ENCODE measurements at places on chromosomes 6 and 20.

DNA sequence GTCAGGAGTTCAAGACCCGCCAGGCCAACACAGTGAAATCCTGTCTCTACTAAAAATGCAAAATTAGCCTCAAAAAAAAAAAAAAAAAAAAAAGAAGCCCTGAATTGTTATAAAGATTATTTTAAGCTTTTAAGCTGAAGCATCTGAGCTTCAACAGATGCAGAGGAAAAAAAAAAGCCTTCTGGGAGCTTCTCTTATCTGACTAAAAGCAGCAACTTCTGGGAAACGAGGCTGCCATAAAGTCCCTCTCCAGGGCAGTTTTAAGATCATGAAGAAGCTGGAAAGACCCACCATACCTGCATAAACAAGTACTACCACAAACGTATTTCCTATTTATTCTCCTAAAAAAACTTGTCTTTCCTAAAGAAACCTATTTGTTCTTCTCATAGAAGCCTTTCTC lies 3.6 kb downstream of the SERINC3 start:
- no peak for DNase-seq

GRCh38 chr20:32052778-32053362 lies 828 bp downstream of the HCK start:
- DNase-seq = peak; percentile 93

DNA sequence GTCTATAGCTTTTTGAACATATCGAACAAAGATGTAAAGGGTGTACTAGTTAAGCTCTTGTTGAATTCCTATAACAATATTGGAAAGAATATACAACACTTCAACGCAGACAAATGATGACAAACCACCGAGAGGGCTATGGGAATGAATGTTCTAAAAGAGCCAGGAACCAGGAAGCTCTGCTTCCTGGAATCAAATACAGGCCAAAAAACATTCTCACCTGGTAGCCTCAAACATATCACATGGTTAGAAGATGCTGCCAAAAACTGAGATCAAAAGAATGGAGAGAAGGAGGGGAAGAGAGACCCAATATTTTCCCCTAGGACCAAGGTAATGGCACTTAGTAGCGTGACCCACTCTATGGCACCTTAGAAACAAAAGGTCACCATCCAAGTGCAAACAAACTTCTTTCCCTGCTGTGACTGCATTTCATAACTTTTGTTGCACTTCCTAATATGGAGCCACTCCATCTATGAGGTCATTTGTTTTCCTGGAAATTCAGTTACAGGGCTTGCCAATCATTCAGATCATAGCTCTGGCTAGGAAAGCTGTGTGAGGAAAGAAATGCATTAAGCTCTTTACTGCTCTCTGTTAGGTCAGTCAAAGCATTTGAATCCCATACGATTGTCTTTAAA lies 199.2 kb upstream of the NT5E start:
- no peak for DNase-seq

DNA sequence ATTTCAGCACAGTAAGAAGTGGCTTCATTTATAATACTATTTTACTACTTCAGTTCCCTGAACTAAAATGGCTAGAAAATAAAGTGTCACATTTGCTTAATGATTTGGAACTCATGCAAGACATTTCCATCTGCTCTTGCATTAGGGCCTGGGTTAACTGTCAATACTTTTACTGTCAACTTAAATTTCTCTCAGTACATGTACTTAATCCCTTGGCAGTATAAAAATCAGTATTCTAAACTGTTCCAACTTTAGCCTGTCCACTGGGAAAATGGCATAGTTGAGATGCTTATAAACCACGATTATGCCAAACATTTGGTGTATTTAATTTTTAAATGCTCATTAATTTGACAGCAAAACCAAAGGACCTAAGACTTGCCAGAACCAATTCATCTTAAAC lies 154.5 kb downstream of the ASCC3 start:
- no peak for DNase-seq

- no peak for DNase-seq
Measured at GRCh38 chr6:97717086-97717485, 434.1 kb upstream of the MMS22L start.

DNA sequence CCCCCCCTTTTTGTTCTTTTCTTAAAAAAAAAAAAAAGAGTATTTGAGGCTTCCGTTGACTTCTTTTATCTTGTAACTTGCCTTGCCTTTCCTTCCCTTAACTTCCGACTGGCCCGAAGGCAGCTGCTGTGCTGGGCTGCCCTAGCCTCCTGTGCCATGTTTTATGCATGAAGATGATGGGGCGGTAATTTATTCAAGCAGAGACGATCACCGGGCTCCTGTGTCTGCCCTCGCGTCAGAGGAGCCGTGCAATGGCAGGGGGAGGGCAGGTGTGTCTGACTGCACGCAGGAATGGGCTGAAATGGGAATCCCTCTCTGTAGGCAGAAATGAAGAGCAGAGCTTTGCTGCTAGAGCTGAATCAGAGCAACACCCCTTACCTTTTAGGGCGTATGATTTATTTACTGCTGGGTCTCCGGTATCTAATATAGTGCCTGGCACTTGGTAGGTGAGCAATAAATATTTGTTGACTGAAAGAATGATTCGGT lies 106.3 kb upstream of the RIPOR2 start:
- DNase-seq = no peak

DNA sequence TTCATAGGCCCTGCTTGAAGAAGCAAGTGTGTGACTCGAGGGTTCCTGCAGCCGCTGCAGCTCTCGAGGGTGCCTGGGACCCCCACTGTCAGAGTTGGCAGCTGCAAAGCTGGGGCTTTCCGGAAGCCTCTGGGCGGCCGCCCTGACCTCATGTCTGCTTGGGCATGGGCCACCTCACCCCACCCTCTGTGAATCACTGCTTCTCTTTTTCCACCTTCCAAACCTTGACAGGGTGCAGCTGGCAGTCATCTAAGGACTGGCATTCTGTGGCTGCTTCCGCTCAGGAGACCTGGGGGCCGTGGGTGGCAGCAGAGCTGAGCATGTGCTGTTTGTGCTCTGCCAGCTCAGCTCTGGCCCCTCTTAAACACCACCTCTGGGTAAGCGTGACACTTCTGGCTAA lies 32.0 kb downstream of the ERMARD start:
- DNase-seq = no peak

- DNase-seq = no peak
Measured at GRCh38 chr6:167000759-167001158, 1.6 kb downstream of the CEP43 start.

DNA sequence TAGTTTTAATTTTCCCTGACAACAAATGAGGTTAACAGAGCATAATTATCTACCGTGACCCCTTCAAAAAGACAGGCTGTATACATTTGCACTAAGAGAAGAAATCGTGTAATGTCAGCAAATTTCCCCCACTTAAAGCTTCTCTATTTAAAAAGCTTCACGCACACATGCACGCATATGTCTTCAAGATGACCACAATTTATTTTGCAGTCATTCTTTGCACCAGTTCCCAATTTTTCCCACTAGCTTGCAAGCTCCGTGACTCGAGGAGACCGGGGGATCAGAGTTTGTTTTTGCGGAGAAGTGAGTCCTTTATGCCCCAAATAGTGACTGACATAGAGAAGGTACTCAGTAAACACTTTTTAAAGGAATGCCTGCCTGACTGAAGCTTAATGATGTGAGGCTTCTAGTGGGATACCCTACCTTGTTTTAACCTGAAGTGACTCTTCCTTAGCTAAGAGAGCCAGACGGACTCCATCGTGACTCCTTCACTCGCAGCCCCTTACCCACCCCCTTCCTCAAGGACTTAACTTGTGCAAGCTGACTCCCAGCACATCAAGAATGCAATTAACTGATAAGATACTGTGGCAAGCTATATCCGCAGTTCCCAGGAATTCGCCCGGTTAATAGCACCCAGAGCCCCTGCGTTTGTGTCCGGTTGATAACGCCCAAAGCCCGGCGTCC lies 9.3 kb upstream of the NQO2 start:
- no peak for DNase-seq

- peak; percentile 25 for DNase-seq
Measured at GRCh38 chr20:59163631-59164530, at the start of gene ZNF831. Gene ZNF831, plus strand, starts transcription at chr20:59163821. Its CDS starts 27,199 bp downstream, at chr20:59191020.

DNA sequence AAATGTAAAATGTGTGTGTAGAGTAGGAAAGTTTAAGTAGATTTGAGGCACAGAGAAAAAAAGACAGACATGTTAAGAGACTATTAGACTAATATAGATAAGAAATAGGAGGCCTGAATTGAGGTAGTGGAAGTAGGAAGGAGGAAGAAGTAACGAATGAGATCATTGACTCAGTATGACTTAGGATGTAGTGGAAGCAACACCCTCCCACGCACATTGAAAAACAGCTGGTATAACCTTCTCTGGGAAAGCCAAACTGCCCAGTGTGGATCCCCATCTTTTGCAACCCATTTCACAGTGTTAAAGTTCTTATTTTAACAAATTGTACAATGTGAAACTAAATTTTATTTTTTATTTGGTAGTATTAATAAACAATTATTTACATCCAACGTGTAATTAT lies 89.1 kb downstream of the GRIK2 start:
- peak; percentile 44 for DNase-seq

GRCh38 chr20:9140162-9140760 lies 71.4 kb downstream of the PLCB4 start:
- DNase-seq = no peak

DNA sequence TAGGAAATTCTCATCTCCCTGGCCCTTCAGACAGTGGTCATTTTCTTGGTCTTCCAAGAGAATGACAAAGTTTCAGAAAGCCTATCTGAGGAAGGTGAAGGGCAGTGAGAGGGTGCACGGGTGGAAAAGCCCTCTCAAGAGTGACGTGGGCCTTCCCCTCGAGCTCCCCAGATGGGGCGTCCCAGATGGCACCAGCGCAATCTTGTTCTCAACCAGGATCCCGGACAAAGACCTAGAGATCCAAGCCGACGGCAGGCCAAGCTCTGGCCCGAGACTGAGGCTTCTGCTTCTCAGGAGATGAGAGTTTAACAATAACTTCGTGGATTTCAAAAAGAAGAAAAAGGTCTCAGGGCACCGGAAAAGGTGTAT lies 797 bp upstream of the ZNF133 start:
- no peak for DNase-seq

- no peak for DNase-seq
Measured at GRCh38 chr6:81491454-81492101, 260.9 kb downstream of the TENT5A start.

- DNase-seq = no peak
Measured at GRCh38 chr6:39266782-39267355, 37.6 kb upstream of the KCNK5 start.

DNA sequence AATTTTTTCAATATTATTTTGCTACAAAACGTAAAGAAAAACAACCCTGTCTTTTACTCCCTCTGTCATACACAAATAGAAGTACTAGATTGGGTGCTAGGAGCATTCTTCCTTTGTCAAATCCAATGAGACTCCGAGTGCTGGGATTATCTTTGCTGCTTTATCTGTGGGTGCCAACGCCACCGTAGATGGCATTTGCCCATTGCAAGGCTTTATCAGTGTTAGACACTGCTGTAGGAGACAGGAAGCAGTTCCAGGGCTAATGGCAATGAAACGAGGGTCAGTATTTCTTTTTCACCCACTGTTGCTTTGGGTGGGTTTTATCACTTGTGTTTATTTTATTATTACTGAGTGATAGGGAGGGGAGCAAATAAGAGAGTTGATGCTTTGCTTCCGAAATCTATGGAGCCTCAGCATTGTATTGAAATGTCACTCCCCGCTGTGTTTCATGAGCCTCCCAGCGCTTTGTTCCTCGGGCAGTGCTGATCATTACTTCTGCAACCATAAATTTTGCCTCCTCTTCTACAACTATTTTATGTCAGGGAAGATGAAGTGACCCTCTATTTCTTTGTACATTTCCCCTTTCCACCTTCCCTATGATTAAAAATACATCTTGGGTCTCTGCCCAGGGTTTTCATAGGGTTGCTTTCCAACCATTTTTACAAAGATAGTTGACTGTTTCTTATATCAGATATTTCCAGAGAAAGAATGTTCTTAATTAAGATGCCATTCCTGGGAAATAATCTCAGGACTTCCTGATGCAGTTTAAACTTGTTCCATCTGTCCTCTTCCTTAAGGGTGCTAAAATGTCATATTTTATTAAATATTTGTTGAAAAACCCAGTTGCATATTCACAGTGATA lies 86.7 kb upstream of the LAMP5 start:
- no peak for DNase-seq

DNA sequence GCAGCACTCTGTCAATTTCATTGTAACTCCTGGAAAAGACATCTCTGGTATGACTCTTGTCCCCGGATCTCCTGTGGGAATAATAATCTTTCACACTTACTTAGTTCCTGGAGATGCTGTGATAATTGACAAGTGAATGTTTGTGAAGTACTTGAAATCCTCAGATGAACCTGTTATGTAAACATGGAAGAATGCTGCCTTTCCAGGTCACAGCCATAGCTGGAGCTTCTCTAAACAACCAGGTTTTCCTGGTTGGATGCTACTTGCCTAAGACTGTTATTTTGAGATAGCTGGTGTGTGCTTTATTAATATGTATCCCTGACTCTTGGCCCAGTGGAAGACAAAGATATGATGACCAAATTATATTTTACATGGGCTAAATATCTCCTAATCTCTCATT lies 228.6 kb downstream of the KCNQ5 start:
- DNase-seq = no peak
